ENCODE measurements at places on chromosomes 3 and 15.

DNA sequence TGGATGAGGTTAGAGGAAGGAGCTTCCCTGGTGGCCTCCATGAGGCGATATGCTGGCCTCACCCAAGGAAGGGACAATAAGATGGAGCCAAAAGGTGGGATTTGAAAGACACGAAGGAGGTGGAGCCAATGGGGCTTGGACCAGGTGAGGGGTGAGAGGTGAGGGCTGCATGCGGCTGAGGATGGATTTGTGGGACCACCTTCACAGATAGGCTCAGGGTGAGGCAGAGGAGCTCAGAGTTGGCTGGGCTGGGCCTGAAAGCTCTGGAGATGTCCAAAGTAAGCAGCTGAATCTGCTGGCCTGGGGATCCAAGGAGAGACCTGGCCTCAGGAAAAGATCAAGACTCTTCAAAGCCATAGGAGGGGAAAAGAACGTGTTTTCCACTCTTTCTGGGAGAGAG is 49.8 kb downstream of the EXOG start:
- no peak for DNase-seq

DNA sequence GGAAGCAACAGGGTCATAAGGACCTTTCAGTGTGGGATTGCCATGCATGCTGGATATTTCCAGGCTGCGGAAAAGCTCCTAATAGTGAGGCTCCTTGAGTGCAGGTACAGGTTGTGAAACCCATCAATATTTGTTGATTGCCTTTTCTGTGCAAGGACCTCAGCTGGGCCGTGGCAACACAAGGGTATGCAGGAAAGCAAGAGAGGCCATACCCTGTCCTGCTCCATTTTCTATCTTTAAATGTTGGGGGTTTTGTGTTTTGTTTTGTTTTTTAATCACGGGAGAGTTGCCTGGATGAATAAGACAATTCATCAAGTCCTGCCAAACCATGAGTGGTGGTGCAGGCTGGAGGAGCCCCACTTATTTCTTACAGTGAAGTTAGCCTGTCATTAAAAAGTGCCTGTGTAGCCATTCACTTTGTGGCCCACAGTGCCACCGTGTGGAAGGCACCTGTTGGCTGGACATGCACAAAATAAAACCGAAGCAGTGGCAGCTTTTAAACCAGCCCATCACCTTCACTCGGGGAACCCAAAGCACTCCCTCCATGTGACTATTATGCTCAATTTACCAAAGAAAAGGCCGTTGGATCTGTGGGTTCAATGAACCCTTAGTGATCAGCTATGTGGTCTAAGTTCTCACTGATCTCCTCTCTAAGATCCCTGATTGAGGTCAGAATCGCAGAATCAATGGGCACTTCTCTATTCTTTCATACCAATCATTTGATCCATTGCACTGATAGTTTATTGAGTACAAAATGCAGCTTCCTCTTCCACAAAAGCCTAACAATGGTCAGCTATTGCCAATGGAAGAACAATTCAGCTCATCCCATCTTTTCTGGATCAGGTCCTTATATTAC is 42.2 kb downstream of the CLDN18 start:
- DNase-seq: no peak

- no peak for DNase-seq
Observed at GRCh38 chr3:179272385-179272784, 21.5 kb upstream of the KCNMB3 start.

GRCh38 chr3:131796558-131797198 is 238.1 kb downstream of the CPNE4 start:
- no peak for DNase-seq

GRCh38 chr3:39166932-39167532 is 13.6 kb upstream of the CSRNP1 start:
- DNase-seq: no peak

DNA sequence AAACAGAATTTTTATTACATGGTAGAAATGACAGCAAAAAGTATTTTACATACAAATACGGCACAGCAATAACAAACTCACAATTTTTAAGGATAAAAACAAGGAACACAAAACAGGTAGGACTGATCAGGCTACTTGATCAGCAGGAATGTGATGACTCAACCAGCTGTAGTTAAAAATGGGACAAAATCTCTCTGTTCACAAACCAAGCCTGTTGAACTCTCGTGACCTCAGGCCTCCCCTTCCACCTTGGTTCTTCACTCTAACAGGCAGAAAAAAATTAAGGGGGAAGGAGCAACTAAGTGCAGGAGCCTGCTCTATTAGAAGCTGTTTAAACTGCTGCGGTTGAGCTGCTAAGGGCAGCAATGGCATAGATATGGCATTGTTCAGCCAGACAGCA is 18.7 kb downstream of the FBXL22 start:
- DNase-seq: no peak

- no peak for DNase-seq
Observed at GRCh38 chr3:64184621-64185020, 40.6 kb downstream of the PRICKLE2 start.

- DNase-seq: no peak
Observed at GRCh38 chr15:79432345-79433275, 474 bp downstream of the MINAR1 start.

- no peak for DNase-seq
Observed at GRCh38 chr15:32855942-32856341, 138.1 kb downstream of the GREM1 start.

- no peak for DNase-seq
Observed at GRCh38 chr3:160125258-160125657, 100.0 kb upstream of the C3orf80 start.

DNA sequence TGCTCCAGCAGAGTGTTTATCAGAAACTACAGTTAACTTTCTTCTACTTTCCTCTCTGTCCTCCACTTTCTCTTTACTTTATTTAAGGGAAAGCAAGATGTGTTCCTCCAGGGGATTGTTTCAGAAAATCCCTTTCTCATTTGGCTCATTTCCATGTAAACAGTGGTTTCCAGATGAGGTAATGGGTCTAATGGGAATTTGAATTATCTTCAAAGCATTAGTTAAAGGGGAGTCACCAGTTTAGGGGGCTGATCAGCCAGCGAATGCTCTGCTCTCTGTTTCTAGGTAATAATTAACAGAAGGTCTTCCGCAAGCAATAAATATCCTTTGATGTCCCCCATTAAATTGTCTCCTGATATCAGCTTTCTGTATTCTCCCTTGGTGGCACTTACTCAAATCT is 30.4 kb upstream of the ZNF639 start:
- no peak for DNase-seq

GRCh38 chr15:95162531-95162930 is 931.2 kb downstream of the MCTP2 start:
- no peak for DNase-seq

- no peak for DNase-seq
Observed at GRCh38 chr3:107619549-107619948, 96.8 kb downstream of the BBX start.

DNA sequence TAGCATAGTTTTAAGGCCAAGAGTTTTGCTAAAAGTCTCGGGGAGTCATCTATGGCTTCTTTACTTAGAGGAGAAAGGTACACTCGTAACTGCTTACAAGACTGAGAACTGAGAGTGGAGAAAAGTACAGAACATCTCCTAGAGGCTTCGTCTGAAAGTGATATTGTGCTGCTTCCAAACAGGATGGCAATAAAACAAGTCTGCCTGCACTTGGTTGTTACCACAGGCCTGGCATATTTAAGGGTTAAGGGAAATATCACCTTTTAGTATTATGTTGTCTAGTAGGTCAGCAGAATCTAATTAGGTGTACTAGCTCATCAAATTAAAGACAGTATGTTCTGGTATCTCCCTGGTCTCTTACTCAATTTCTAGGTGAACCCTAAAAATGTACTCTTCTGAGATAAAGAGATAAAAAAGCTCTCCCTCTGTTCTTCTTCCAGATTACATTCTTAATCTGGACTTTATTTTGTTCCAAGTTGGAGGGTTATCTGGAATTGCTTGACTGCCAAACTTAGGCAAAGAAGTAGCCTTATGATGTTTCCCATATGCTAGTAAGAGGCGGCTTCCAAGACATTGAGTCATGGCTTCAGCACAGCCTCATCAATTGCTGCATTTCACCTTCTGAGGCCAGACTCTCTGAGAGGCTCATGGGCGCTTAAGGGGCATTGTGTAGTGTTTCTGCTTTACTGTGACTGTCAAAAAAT is 181.3 kb downstream of the LSAMP start:
- no peak for DNase-seq

- peak; percentile 54 for DNase-seq
Observed at GRCh38 chr3:30199096-30199759, 407.2 kb upstream of the TGFBR2 start.

- DNase-seq: no peak
Observed at GRCh38 chr3:5520237-5520636, 332.7 kb downstream of the EDEM1 start.

- DNase-seq: peak; percentile 68
Observed at GRCh38 chr3:32143849-32144757, 37.7 kb downstream of the GPD1L start.

- DNase-seq: no peak
Observed at GRCh38 chr3:11373654-11374053, 101.5 kb downstream of the ATG7 start.

DNA sequence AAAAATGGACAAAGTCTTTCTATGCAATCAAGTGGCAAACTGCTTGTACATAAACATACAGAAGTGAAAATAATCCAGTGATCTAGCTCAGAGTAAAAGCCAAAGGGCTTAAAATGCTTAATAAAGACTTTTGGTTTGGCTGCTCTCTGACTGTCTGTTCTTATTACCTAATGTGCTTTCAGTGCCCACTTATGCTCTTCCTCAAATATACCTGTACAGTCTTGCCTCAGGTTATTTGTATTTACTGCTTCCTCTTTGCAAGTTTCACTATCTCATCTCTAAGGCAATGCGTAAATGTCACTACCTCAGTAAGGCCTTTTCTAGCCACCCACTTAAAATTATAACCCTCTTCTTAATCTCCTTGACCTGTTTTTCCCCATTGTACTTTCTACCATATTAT is 171.8 kb downstream of the EPHA6 start:
- no peak for DNase-seq

- DNase-seq: no peak
Observed at GRCh38 chr3:23723930-23724329, 81.8 kb upstream of the UBE2E1 start.

- no peak for DNase-seq
Observed at GRCh38 chr3:194276768-194277103, 74.4 kb downstream of the CPN2 start.

DNA sequence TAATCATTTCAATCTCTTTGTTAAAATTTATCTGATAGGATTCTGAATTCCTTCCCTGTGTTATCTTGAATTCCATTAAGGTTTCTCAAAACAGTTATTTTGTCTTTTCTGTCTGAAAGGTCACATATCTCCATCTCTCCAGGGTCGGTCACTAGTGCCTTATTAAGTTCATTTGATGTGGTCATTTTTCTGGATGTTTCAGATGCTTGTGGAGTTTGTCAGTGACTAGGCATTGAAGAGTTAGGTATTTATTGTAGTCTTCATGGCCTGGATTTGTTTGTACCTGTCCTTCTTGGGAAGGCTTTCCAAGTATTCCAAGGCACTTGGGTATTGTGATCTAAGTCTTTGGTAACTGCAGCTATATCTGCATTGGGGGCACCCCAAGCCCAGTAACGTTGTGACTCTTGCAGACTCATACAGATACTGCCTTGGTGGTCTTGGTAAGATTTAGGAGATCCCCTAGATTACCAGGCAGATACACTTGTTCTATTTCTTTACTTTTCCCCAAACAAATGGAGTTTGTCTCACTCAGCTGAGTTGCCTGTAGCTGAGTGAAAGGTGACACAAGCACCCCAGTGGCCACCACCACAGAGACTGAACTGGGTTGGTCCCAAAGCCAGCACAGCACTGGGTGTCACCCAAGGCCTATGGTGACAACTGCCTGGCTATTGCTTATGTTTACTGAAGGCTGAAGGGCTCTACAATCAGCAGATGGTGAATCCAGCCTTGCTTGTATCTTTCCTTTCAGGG is 18.9 kb upstream of the SLC27A2 start:
- no peak for DNase-seq

- DNase-seq: no peak
Observed at GRCh38 chr3:34212175-34212574, 413.7 kb downstream of the PDCD6IP start.

GRCh38 chr3:191047930-191048329 is 151.1 kb upstream of the OSTN start:
- DNase-seq: no peak

- DNase-seq: no peak
Observed at GRCh38 chr15:88898736-88899135, 3.4 kb upstream of the HAPLN3 start.

DNA sequence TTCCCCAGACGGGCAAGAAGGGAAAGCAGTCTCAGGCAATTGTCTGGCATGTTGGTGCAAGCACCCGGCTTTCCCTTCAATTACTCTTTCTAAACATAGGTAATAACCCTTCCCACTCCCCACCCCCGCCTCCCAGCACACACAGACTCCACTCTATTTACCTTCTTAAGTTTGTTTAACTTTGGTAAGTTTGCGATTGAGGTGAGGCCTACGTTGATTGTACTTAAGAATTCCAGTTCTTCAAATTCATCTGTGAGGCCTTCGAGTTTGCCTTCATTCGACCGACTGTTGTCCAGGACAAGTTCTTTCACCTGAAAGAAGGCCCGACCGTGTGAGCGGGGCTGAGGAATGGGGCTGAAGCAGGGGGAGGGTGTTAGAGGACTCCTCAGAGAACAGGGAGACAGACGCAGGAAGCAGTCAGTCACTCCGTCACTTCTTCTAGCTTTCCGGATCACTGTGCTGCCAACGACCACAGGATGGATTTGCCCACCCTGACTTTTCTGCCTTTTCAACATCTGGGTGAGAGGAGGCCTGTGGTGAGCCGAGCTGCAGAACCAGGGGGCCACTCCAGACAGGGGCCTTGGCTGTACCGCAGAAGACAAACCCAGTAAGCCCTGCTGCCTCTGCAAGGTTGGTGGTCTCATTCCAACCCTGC is 33.0 kb downstream of the ANP32A start:
- no peak for DNase-seq

DNA sequence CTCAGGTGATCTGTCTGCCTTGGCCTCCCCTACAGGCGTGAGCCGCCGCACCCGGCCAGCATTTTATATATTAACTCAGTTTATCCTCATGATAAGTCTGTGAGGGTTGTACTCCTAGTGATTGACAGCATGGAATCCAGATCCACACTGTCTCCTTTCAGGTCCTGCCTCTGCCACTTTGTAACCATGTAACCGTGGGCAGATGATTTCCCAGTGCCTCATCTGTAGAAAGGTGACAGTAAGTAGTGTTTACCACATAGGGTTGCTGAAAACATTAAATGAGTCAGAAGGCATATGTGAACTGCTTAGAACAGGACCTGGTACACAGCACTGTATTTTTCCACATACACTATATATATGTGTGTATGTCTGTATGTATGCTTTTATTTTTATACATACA is 2.4 kb downstream of the FYTTD1 start:
- DNase-seq: no peak

All from CD4-positive, alpha-beta T cell treated with Interleukin-4 for 1 hour (primary cell).